ENCODE measurements at places on chromosomes 13 and 19.

DNA sequence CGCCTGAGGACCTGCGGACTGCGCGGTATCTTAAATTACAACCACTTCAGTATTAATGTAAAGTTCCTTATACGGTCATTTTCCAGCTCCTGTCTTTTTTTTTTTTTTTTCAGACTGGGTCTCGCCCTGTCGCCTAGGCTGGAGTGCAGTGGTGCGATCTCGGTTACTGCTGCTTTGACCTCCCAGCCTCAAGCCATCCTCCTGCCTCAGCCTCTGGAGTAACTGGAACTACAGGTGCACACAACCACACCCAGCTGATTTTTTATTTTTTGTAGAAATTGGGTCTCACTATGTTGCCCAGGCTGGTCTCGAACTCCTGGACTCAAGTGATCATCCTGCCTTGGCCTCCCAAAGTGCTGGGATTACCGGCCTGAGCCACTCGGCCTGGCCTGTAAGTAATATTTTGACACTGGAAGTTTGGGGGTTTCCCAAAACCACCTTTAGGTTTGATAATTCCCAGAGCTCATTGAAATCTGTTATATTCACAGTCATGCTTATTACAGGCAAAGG lies 406 bp upstream of the EID2B start:
- DNase-seq = no peak

DNA sequence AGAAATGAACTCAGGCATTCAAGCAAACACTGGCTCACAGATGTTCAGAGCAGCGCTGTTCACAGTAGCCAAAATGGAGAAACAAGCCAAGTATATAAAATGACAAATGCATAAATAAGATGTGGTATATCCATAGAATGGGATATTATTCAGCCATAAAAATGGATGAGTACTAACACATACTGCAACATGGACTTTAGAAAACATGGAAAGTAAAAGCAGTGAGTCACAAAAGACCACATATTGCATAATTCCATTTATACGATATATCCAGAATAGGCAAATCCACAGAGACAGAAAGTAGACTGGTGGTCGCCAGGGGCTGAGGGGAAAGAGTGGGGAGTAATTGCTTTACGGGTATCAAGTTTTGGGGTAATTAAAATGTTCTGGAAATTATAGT lies 6.6 kb downstream of the ZNF837 start:
- no peak for DNase-seq

- DNase-seq = no peak
Measured at GRCh38 chr13:113041293-113041690, 64.3 kb upstream of the F7 start.

GRCh38 chr19:49850221-49850486 lies 805 bp upstream of the PTOV1 start:
- no peak for DNase-seq

DNA sequence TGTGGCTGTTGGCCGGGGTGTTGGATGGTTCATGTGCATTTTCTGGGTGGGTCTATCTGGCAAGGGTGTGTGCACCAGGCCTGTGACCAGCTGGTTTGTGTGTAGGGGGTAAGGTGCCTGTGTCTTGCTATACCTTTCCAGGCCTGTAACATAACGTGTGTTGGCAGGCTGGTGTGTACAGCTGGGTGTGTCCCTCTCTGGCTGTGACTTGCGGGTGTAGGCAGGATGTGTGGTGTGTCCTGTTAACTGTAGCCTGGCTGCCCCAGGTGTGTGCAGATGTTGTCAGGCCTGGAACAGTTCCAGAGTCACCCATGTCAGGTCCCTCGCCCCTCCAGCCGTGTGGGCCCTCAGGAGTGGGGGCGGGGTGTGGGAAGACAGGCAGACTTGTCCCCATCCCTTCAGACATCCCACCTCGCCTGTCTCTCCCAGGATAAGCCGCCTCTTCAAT lies 9.8 kb downstream of the KCTD15 start:
- DNase-seq = no peak

DNA sequence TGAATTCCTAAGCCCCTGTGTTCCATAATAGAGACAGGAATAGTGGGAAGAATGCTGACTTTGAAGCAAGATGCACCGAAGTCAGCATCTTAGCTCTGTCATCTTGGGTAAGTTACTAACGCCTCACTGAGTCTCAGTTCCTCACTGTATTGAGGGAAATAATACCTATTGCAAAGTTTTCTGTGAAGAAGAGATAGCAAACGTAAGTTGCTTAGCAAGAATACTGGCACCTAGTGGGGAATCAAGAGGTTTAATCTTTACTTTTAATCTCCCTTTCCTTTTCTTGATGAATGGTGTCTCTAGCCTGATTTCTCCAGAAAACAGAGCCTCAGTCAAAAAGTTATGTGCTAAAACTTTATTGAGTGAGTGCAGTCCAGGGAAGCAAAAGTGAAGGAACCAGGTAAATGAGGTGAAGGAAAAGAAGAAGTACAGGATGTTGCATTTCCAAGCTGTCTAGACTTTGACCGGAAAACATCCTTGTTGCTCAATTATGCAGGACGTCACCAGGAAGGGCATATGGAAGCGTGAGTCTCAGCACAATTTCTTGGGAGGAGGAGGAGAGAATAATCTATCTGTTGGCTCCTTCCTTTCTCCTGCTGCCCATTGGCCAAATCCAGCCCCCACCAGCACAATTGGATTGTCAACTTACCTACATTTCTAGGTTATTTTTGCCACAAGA lies 210.0 kb downstream of the B3GLCT start:
- DNase-seq = no peak

- DNase-seq = no peak
Measured at GRCh38 chr19:10011974-10012373, 1.3 kb upstream of the RDH8 start.

All from retinal pigment epithelial cell (primary cell).